CD4-positive, alpha-beta T cell treated with Interleukin-17A for 1 hour (primary cell): ENCODE measurements at places on chromosomes 6 and 20.

- no peak for DNase-seq
Observed at GRCh38 chr6:108080010-108080780, 5.7 kb upstream of the OSTM1 start.

- DNase-seq: no peak
Observed at GRCh38 chr20:24050119-24050518, 61.5 kb upstream of the GGTLC1 start.

- DNase-seq: no peak
Observed at GRCh38 chr6:23036406-23036983, 467.1 kb downstream of the HDGFL1 start.

GRCh38 chr6:27286141-27286540, 25.9 kb downstream of the POM121L2 start:
- no peak for DNase-seq

DNA sequence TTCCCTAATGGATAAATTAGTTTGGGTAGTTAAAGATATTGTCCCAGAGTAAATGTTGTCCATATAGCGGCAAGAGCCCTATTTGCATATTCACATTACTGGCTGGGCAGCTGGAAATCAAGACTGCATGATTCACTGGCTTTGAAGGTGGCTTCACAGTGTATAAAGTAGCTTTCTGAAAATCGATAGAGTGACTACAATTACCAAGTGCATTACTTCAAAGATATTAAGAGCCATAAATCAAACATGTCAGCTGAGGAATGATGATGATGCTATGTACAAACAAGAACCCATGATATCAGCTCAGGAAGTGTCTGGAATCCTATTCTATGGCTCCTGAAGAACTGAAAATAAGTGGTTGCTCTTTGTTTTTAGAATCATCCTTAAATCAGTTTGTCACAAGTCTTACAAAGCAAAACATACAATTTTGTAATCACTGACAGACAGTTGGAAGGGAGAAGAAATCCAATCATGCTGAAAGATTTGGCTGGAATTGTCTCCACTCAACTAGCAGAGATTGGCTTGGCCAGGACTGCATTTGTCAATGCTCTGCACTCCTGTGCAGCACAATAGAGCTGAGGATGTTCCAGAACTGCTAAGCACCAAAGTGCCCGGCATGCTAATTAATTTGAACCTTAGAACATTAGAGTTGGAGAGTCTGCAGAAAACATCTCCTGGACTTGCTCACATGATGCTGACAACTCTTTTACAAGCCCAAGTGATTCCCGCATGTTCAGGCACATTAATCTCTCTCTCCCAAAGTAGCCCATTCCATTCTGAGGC, 77.9 kb upstream of the B3GAT2 start:
- no peak for DNase-seq
